ENCODE measurements at places on chromosomes 6 and 20.
A peak's percentile ranks its signal among the peaks of the same experiment; 100 is the strongest.

GRCh38 chr20:20184149-20184548 lies 131.8 kb downstream of the CFAP61 start:
- no peak for DNase-seq

GRCh38 chr6:169289619-169290339 lies 36.1 kb upstream of the THBS2 start:
- peak; percentile 66 for DNase-seq

GRCh38 chr6:79989641-79990040 lies 14.8 kb upstream of the TTK start:
- DNase-seq: no peak

GRCh38 chr6:140921366-140922226 lies 1211.1 kb upstream of the GJE1 start:
- peak; percentile 45 for DNase-seq

DNA sequence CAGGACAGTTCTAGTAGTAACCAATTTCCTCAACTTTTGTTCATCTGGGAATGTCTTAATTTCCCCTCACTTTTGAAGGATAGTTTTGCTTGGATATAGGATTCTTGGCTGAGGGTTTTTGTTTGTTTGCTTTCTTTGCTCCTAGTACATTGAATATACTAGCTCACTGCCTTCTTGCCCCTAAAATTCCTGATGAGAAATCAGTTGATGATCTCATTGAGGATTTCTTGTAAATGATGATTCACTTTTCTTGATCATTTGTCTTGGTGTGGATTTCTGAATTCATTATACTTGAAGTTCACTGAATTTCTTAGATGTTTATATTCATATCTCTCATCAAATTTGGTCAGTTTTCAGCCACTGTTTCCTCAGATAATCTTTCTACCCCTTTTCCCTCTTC lies 49.1 kb upstream of the PRDM1 start:
- no peak for DNase-seq

DNA sequence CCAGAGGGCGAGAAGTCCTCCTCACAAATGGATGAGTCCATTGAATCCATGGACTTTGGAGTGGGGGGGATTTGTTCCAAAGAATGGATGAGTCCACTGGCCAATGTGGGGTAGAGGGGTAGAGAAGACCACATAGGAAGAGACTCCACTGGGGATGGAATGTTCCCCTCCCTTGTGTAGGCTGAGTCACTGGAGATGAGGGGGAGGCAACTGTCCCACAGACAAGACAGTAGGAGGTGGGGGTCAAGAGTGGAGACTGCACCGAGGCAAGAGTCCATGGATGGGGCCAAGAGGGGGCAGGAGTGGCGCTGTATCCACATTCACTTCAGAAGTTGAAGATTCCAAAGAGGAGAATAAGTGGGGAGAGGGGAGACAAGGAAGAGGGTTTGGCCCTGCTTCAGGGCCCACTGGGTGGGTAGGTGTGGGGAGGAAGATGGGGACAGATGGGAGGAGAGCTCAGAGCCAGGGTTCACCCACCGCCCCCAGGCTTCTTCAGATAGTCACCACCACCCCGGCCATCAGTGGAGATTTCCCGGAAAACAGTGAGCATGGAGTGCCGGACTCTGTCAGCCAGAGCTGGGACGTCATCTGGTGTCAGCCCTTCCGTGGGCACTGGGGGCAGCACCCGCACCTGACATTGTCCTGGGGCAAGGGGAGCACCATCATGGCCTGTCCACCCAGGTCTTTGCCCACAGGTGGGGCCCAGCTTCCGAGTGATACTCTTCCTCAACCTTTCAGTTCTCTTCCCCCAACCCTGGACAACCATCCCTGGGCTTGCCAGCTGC lies 4.6 kb downstream of the EGFL8 start:
- no peak for DNase-seq

- no peak for DNase-seq
Measured at GRCh38 chr6:19860235-19860877, 23.2 kb downstream of the ID4 start.

- DNase-seq: no peak
Measured at GRCh38 chr6:162922563-162923166, 194.9 kb downstream of the PACRG start.

DNA sequence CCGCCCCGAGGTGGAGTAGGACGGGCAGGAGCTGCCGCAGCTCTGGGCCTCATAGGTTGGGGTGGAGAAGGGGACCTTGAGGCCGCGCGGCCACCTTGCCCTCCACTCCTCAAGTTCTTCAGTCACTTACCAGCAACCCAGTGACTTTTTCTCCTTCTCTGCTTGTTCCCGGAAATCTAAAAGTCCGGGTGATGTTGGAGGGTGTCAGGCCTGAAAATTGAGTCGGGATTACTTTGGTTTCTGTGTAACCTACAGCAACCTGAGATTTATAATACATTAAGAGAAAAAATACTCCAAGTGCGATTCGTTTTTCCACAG lies 338 bp downstream of the RWDD1 start:
- no peak for DNase-seq

DNA sequence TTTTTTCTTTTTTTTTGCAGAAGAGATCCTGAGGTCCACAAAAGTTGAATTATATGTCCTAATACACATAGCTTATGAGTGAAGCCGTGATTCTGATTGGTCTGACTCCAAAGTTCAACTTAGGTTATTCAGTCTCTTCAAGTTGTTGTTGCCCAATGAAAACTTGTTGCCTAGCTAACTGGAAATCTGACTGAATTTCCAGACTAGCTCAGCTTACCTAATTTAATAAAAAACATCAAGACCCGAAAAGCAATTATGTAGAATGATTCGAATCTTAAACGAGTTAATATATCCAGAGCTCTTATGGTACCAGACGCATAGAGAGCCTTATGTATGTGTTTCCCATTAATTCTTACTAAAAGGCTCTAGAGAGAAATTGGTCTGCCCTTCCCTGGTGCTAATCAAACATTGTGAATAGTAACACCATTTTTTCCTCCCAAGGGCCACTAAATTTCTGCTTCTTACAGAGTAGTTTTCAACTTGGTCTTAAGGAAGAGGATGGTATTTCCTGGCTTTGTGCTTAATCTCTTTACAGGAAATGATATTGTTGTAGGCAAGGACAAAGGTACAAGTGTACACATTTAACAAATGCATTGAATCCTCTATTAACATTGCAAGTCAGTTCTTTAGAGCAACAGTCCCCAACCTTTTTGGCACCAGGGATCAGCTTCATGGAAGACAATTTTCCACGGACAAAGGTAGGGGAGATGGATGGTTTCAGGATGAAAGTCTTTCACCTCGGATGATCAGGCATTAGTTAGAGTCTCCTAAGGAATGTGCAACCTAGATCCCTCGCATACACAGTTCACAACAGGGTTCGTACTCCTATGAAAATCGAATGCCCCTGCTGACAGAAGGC lies 107.9 kb downstream of the TSHZ2 start:
- no peak for DNase-seq

- no peak for DNase-seq
Measured at GRCh38 chr6:84003654-84004053, 29.9 kb upstream of the MRAP2 start.

DNA sequence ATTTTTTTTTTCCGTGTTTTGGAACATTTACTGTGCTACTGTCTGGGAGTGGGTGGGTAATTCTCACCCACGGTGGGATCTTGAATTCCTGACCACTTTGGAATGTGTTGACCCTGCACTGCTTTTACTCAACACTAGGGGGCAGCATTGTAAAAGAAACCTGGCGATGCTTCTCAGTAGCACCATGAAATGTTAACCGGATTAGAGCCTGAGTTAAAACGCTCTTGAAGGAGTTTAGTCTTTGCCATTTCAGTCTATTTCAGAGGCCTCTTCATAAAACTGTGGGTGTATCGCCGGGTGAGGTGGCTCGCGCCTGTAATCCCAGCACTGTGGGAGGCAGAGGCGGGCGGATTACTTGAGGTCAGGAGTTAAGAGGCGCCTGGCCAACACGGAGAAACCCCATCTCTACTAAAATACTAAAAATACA lies 114.4 kb upstream of the PRND start:
- DNase-seq: peak; percentile 28

- DNase-seq: no peak
Measured at GRCh38 chr6:118893064-118893806, 717 bp upstream of the ASF1A start.

DNA sequence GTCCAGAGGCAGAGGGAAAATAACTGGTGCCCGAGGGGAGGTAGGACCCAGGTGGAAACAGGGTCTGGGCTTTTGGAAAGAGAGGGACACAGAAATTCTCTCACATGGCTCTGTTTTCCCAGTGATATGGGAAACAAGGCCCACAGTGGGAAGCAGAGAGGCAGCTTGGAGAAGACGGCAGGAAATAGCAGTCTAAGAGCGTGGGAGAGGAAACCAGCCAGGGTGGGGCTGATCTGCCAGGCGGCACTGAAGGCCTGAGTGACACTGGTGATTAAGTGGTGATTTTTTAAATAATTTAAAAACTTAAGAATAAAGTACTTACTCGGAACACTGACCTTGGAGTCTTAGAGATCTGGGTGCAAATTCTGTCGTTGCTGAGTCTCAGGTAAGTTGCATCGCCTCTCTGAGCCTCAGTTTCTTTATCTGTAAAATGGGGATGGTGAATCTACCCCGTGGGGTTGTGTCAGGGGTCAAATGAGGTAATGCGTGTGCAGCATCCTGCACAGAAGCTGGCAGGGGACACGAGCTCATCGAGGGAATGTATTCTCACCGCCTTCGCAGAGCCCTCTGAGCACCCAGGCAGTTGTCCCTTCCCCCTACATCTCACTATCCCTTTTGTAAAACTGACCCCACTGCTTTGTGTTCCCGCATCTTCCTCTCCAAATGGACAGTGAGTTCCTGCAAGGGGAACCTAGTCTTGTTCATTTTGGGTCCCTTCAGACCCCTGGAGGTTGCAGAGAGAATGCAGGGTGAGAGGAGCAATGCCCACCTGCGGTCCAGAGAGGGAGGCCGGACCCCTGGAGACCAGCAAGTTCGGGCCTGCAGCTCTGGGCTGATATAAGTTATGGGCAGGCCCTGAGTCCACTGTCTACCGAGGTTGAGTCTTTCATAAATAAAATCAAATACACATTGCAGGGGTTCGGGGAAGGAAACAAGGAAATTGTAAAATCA lies 228.6 kb upstream of the PMEPA1 start:
- DNase-seq: no peak

DNA sequence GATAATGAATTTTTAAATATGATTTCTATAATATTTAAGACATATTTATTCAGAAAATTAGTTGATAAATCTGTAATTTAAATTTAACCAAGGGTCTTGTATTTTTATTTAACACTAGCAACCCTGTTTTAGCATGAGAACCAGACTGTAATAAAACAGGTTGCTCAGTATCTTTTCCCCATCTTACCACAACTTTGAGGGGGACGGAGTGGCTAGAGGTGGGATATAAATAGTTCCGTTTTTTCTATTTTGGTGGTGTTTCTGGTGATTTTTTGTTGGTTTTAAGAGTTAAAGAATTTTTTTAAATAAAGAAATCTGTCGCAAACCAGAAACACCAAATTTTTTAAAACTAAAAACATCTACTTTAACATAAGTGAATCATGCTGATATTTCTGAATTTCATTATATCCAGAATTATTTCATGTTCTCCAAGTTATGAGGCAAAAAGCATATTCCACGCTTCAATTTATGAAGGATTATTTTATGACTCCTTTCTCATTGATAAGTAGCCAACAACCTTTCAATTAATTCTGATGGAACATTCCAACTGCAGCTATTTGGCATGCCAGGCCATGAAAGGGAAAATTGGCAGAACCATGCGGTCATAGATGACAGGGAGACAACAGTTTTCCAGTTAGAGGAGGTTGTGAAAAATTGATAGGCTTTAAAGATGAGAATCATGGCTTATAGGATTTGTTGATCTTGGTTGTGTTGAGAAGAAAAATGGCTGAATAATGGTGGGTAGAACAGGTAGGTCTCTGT lies 151.9 kb upstream of the CARMIL1 start:
- no peak for DNase-seq

DNA sequence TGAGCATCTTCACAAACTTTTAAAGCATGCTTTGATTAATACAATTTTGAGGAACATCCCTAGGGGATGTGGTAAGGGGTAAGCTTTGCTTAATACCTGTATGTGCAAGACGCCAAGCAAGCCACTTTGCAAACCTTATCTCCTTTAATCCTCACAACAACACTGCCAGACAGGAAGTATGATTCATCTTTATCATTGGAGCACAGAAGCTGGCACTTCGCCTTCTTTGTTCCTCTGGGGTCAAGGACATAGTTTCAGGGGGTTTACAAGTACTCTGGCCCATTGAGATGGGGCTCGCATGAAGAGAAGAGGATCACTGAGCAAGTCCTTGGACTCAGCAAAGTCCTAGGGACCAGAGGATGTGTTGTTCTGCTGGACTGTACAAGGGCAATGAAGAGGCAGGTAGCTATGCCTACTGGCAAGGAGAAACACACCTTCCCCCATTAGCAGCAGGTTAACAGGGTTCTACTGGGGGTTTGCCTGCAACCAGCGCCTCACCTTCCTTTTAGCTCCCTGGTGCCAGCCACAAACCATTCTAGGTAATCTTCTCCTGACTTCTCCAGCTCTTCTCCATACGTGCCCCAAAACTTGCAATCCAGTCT lies 8.8 kb downstream of the TMEM244 start:
- DNase-seq: no peak

DNA sequence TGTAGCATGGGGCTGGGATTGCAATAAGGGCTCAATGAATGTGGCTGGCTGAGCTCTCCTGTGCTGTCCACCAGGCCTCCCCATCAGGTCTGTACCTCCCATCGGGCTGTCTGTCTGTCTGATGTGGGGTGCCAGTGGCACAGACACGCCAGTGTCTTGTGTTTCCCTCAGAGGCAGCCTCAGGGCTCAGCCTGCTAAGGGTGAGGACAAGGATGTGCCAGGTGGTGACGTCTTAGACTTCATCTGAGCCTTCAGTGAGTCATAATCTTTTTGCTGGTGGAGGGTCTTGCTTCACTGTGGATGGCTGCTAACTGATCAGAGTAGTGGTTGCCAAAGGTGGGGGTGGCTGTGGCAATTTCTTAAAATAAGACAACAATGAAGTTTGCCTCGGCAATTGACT lies 194.7 kb downstream of the NRN1 start:
- no peak for DNase-seq

DNA sequence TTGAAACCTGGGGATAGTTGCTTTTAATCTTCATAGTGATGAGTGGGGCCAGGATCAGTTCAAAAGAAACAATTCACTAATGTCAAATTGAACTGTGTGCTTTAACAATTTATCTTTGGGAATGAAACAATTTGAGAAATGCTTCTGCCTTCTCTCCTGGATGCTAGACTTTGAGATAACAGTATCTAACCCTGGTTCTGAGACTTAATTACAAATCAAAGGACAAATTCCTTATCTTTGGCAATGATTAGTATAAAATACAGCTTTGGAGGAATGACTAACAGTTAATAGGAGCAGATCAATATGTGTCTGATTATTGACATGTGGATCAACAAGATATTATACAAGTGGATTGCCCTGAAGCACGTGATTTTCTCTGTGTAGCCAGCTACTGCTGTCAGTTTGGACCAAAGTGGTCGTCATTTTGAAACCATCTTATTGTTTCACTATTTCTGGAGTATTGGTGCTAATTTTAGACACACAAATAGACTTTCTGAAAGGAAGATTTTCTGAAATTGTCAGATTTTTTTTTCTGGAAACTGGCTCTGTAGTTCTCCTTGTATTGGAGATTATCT lies 6.2 kb upstream of the FLRT3 start:
- DNase-seq: no peak

Measured in AG09319 (cell line).